ENCODE measurements at places on chromosomes 1 and 21. TPM values are rescaled to one million over a fixed set of nuclear protein-coding genes. Genes with fewer than 3 reads are reported as not detected.
A peak's percentile ranks its signal among the peaks of the same experiment; 100 is the strongest.

GRCh38 chr21:28781602-28782276 lies 210.9 kb downstream of the LTN1 start:
- DNase-seq = peak; percentile 51

Gene NCAM2
- 5.0 TPM for total RNA-seq

Gene CCDC17
- total RNA-seq = 0.56 TPM

Gene C1orf167
- 0.28 TPM for total RNA-seq

Gene CHI3L1
- total RNA-seq = 0.28 TPM

GRCh38 chr1:83500987-83501591 lies 497.8 kb downstream of the TTLL7 start:
- no peak for DNase-seq

- DNase-seq = no peak
Measured at GRCh38 chr21:34962586-34963222, 86.4 kb downstream of the RUNX1 start.

DNA sequence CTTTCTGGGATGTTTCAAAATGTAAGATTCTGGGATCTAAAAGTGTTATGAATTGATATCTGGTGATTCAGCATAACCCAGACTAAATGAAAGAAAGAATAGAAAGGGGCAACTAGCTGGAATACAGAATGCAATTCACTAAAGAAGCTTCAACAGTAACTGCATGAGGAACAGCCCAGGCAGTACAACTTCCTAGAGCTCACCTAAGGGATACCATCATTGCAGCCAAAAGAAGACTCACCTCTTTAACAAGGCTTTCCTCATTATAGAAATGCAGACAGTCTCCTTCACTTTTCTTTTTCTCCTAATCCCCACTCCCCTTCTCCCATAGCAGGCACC lies 6.3 kb downstream of the RGS5 start:
- DNase-seq = no peak

- DNase-seq = no peak
Measured at GRCh38 chr1:201636097-201636496, 97.2 kb downstream of the NAV1 start.

DNA sequence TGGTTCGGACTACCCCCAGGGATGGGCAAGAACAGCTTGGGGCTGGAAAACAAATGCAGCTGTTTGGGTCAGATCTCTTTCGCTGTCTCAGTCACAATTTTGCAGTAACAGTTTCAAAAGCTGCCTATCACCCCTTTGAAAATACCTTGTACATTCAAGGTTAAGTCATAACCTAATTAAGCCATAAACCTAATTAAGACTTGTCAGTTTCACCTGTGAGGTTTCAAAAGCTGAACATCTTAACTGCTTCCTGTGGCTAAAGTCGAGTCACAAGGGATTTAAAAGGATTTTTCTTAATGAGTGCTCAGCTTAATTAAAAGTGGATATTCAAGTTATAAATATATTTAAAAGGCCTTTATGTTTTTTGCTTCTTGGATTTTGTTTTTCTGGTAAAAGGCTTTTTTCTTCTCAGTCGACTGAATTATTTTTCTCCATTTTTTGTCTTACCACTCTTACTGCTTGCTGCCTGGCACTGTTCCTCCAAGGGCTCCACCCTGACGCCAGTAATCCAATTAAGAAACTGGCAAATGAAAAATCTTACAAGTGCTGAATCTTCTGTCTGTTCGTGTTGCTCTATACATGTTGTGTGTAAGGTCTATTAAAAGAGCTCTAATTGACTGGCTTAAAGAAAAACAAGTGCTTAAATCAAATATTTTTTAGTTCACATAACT lies 31.3 kb downstream of the CBR1 start:
- no peak for DNase-seq

DNA sequence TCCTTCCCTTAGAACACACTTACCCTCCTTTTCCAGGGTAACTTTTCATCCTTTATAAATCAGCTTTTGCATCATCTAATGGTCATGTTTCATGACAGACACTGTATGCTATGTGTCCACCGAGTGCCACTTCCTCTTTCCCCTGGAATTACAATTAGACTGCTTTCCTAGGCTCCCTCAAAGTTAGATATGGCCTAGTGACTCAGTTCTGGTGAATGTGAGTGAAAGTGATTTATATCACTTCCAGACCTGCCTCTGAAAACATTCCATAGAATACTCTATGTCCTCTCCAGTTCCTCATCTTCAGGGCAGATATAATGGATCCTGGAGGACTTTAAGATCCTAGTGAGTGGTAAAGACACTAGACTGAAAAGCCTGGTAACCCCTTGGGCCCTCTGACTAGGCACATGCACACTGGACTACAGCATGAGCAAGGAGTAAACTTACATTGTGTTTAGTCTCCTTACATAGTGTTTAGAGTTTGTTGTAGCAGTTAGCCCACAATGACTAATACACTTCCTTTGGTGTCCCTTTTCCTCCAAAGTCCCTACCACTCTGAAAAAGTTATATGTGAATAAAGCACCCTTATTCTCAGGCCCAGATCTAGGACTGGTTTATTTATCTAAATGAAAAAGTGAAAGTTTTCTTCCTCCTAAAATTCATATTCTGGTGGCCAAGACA lies 59.3 kb downstream of the GPR88 start:
- DNase-seq = peak; percentile 90

DNA sequence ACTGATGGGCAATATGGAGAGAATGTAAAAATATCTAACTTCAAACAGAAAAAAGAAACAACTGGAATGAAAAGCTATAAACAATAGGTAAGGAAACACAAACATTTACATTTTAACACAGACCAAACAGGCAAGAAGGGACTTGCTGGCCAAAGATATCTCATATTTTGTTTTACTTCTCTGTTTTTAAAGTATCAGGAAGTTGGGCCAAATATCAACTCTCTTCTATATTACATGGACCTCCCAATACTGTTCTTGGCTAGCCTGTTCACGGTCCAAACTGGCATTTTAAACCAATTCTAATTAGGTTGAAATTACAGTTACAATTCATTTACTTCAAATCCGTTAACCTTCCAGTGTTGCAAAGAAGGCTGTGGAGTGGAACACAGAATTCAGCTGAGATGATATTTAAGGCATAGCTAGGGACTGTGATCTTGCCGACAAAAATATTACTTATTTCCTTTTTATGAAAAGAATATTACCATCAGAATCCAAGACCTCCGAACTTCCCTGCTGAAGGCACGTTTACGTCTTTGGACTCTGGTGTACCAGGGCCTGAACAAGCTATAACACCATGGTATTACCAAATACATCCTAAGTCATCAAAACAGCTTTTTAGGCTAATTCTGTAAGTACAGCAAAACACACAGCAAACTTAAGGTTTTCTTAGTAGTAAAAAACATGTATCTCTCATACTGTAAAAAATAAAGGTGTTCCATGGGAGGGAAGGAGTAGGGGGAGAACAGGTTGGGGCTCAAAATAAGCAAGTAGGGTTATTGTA lies 165.4 kb downstream of the RUNX1 start:
- DNase-seq = no peak

Gene FCGR2B
- total RNA-seq = not detected

DNA sequence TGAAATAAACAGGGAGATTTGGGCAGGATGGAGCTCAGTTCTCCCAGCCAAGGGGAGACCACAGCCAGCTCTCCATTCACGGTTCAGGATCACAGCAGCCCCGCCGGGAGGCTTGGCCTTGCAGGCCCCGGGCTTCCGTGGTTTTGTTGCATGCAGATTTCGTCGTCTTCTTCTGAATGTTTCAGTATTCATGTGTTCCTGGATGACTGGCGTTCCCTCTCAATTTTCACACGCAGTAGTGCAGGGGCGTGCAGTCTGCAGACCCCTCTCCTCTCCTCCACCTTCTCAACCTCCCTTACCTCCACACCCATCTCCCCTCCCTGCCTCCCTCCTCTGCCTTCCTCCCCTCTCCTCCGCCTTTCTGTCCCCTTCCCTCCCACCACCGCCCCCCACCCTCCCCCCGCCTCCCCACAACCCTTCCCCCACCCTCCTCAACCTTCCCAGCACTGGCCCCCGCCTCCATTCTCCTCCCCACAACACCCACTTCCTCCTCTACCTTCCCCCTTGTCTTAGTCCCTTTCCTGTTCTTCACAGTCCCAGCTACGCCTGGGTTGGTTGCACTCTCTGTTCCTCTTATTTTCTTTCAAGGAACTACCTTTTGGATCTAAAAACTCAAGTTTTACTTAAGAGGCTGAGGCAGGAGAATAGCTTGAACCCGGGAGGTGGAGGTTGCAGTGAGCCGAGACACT lies 8.4 kb upstream of the SLC19A1 start:
- no peak for DNase-seq

Gene OR2L5
- total RNA-seq = not detected

- DNase-seq = no peak
Measured at GRCh38 chr1:175922254-175922881, 179.0 kb upstream of the TNR start.

GRCh38 chr1:202323731-202324130 lies 18.0 kb downstream of the UBE2T start:
- no peak for DNase-seq

Gene TOMM20
- 135 TPM for total RNA-seq

DNA sequence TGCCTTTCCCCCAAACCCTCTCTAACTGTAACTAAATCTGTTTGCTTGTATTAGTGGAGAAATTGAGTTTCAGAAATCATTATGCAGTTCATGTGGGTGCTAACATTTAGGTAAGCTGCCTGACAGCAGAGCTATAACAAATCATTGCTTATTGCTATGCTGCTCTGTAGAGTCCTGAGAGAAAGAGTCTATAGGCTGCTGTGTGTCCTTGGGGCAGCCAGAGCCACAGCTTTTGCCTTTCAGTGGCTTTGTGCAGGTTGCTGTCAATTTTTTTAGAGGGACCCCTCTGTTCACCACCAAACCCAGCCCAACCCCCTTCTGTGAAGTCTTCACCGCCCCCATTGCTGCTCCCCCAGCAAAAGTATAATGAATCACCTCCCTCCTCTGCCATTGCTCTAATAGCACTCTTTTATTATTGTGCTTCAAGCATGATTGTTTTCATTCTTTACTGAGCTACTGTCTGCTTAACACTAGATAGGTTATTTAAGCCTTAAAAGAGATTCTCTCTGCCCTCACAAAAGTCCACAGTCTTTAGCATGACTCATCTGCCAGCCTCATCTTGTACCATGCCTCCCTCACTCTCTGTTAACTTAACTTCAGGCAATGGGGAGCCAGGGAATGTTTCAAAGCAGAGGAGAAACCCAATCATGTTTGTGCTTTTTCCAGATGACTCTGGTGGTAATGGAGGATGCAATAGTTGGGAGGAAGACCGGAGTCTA lies 38.6 kb downstream of the DIRAS3 start:
- DNase-seq = peak; percentile 18

DNA sequence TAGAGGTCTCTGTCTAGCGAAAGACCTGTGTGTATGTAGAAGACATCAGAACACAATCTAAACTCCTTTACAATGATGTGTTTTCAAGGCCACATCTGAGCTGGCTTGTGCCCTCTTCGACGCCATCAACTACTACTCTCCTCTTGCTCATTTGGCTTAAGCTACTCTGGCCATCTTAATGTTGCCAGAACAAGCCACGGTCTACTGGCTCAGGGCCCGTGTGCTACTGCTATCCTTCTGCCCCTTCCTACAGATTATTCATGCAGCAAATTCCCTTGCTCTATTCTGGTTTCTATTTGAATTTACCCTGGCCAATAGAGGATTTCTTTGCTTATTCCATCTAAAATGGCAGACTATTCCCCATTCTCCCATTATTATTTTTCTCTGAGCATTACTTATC lies 121.7 kb downstream of the ZZZ3 start:
- no peak for DNase-seq

DNA sequence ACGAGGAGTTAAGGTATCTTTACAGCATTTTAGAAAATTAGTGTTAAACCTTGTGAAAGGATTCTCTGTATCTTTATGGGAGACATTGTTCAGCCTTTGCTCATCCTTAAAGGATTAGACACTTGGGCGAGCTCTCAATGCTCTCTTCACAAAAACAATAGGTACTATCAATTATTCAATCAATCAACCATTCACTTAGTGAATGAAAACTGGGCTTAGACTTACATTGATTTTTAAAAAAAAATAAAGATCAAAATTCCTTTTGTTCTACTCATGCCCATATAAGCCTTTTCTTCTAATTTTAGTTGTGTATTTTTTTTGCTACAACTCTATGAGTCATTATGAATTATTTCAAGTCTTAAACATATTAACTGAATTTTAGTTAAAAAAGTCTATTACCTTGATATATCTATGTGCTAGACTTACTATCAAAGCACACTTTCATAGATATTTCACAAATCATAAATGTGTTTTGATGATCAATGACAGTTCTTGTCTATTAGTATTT lies 181.2 kb downstream of the DPYD start:
- peak; percentile 54 for DNase-seq

DNA sequence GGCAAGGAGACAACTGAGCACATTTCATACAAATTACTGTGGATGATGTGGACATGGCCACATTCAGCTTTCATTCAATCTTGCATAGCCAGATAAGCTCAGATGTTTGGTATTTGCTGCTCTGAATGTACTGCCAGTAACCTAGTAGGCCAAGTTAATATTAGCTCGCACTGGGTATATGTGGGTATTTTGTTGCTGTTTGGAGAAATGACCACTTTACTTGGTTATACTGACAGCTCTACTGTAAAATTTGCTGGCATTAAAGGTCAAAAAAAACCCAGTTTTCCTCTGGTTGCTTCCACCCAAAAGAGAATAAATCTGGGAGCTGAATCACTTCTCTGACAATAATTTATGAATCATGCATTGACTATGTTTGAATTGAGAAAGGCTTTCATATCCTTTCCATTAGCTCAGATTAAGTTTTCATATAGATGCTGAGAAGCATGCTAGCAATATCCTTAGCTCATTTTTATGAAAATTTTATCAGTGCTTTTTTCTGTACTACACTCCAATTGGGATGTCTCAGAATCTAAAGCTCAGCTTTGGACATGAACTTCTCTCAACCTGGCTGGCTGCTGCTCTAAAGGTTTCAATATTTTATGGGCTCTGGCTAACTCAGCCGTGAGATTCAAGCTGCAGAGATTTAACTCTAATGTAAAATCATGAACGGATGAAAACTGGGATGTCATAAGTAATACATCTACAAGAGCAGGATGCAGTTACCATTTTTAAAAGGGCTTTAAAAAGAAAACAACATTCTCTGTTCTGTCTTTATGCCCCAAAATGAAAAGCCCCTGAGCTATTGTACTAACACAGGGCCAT lies 330.0 kb downstream of the BARHL2 start:
- peak; percentile 29 for DNase-seq

Gene KRTAP19-6
- not detected for total RNA-seq

- DNase-seq = peak; percentile 34
Measured at GRCh38 chr1:68016381-68016780, 34.0 kb downstream of the DIRAS3 start.

Gene PER3
- total RNA-seq = 3.6 TPM

DNA sequence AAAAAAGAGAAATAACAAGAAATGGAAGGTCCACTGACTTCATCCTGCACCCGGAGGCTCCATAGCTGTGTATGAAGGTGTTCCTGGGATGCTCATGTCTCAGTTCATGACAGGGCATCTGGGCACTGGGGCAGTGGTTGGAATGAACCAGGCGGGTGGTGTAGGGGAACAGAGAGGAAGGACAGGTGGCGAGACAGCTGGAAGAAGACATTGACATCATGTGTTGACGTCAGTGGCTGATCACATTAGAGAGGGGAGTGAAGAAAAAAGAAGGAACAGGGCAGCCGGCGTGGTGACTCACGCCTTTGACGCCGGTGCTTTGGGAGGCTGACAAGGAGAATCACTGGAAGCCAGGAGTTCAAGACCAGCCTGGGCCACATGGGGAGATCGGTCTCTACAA lies 50.1 kb downstream of the HUNK start:
- no peak for DNase-seq

- no peak for DNase-seq
Measured at GRCh38 chr1:21058035-21058793, 118.5 kb downstream of the EIF4G3 start.

- DNase-seq = no peak
Measured at GRCh38 chr1:56287721-56288120, 291.6 kb downstream of the PLPP3 start.

- DNase-seq = peak; percentile 63
Measured at GRCh38 chr1:229664133-229664689, 38.2 kb downstream of the URB2 start.
